ENCODE measurements at places on chromosomes 3 and 15.

DNA sequence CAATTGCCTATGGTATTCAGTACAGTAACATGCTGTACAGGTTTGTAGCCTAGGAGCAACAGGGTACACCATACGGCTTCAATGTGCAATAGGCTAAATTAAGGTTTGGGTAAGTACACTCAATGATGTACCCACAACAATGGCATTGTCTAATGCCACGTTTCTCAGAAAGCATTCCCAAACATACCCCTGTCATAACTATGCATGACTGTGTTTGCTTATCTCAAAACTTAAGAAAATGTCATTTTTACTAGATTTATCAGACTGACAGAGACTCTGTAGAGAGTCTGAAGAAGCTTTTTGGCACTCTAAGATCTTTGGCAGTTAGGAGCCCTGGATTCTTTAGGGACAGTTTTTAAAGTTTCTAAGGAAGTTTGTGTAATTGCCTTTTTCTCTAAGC lies 59.9 kb downstream of the MECOM start:
- DNase-seq = no peak

- no peak for DNase-seq
Observed at GRCh38 chr3:186025161-186025560, 83.7 kb downstream of the ETV5 start.

- DNase-seq = no peak
Observed at GRCh38 chr3:15347737-15348110, 15.3 kb upstream of the SH3BP5 start.

GRCh38 chr3:64408770-64409169 lies 183.5 kb upstream of the PRICKLE2 start:
- DNase-seq = no peak

- DNase-seq = no peak
Observed at GRCh38 chr3:140896997-140897396, 44.6 kb upstream of the SLC25A36 start.

GRCh38 chr3:46700772-46701171 lies 420 bp upstream of the TMIE start:
- no peak for DNase-seq

DNA sequence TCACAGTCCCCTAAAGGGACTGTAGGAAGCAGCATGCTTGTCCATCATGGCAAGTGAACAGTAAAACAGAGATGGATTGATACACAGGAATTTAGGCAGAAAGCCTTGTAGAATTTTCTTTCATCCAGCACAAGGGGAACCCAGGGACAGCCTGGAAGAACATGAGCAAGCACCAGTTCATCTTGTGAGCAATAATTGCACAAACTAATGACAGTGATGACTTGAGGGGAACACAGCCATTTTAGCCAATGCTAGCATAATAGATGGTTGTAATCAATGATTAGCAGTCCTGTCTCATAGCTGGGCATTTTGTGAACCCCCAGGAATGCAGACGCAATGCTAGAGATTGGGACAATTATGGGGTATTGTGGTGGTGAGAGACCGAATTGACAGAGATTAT lies 6.7 kb downstream of the CD200 start:
- no peak for DNase-seq

- DNase-seq = no peak
Observed at GRCh38 chr3:188421836-188422540, 268.0 kb downstream of the LPP start.
